Activated T-cell treated with anti-CD3 and anti-CD28 coated beads for 48 hours (primary cell): ENCODE measurements at places on chromosomes 13 and 19.

- DNase-seq, result no peak
Measured at GRCh38 chr13:45178349-45179162, 22.3 kb downstream of the KCTD4 start.

DNA sequence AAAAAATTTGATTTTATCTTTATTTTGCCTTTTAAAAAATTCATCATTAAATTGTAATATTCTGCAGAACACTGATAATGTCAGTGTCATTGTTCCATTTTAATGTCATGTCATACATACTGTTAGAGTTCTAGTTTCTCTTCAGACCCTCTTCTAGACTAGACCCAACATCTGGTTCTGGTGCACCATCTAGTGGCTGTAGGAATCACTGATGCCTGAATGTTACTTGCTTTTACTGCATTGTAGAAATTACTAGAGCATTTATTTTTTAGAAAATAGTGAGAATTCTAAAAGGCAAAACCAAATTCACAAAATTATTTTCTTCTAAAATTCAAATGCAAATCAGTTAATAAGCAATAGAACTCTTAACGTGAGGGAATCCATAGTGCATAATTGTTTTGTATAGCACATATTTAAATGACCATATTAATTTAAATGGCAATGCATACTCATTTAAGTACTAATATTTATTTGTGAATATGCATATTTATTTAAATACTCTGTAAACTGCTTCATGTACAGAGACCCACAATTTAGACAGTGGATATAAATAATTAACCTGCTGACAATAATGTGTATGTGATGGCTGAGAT lies 425.7 kb downstream of the KLF12 start:
- DNase-seq, result no peak

- no peak for DNase-seq
Measured at GRCh38 chr19:28401739-28402424, 811.1 kb downstream of the UQCRFS1 start.

DNA sequence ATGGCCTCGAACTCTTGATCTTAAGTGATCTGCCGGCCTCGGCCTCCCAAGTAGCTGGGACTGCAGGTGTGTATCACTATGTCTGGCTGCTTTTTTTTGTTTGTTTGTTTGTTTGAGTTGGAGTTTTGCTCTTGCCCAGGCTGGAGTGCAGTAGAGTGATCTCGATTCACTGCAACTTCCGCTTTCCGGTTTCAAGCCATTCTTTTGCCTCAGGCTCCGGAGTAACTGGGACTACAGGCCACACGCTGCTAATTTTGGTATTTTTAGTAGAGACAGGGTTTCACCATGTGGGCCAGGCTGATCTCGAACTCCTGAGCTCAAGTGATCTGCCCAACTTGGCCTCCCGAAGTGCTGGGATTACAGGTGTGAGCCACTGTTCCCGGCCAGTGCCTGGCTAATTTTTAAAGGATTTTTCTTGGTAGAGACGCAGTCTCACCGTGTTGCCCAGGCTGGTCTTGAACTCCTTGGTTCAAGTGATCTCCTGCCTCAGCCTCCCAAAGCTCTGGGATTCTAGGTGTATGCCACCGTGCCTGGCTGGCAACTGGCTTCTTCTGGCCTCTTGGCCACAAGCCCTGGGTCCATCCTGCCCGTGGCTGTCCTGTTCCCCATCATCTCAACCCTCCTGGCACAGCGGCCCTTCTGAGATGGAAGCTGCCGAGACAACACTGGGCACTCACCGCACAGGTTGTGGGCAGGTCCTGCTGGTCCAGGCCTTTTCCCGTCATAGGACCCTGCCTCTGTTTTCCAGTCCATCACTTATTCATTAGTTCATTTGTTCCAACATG lies 11.5 kb downstream of the TECR start:
- no peak for DNase-seq

GRCh38 chr19:18089726-18090125 lies 3.0 kb upstream of the IL12RB1 start:
- no peak for DNase-seq

DNA sequence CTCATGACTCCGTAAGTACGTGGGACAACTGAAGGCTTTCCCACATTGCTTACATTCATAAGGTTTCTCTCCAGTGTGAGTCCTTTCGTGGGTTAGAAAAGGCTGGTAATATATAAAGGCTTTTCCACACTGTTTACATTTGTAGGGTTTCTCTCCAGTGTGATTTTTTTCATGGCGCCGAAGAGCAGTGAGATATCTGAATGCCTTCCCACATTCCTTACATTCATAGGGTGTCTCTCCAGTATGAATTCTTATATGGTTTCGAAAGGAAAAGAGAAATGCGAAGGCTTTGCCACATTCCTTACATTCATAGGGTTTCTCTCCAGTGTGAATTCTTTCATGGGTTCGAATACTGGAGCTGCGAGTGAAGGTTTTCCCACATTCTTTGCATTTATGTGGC lies 29.5 kb downstream of the ZNF490 start:
- DNase-seq, result no peak

- DNase-seq, result peak; percentile 71
Measured at GRCh38 chr13:41263261-41263971, at the start of gene MTRF1. Gene MTRF1 (minus strand): TSS chr13:41263576. CDS start chr13:41260907, 2,669 bp downstream.

- no peak for DNase-seq
Measured at GRCh38 chr13:60758637-60759036, 361.6 kb downstream of the TDRD3 start.

DNA sequence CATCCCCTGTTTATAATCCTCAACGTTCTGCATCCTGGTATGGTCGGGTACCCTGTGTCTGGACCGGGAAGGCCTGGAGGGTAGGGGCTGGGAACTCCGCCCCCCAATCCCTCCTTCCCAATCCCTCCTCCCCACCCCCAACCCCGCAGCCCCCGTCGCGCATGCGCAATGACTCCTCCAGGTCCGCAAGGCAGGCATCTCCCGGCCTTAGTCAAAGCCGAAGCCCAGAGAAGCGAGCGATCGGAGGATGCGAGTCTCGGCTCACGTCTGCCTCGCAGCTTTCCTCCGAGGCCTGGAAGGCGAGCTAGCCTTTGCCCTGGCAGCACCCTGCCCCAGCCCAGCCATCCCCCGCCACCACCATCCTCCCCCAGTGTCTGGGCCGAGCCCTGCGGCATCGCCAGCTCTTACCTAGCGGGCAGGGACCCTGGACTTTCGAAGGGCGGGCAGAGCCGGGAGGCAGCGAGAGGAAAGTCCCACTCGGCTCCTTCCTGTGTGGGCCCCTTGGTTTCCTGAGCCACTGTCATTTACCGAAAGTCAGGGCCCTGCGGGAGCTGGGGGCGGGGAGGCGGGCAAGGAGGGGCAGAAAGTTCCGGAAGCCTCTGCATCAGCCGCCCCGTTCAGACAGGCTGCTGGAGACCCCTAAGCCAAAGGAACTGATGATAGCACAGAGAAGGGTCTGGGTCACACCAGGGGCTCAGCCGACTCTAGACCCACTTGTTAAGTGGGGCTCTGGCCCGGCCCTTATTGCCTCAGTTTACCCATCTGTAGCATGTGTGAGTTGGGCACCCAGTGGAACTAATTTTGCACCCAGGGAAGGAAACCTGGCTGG lies at the start of gene JAK3:
TSS of gene JAK3 (minus strand) at position 445 of the 829 bp plus-strand sequence. CDS start 3,565 bp downstream, outside the sequence.
- peak; percentile 88 for DNase-seq

DNA sequence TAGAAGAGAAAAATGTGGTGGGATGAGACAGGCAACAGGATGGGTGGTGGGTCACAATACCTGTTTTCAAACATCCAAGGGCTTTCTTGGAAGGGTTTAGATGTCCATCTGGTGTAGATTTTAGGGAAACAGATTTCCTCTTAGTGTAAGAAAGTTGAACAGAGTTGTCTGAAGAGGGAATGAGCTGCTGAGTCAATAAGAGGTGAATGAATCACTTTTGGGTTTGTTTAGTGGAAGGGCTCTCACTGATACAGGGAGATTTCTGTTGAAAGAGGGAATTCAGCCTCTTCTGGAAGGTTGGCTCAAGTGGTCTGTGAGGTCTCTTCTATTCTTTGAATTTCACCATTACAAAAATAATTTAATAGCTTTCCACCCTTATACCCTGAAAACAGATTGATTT lies 54.6 kb downstream of the LACC1 start:
- no peak for DNase-seq

GRCh38 chr19:1088416-1089010 lies 6.7 kb downstream of the POLR2E start:
- no peak for DNase-seq

DNA sequence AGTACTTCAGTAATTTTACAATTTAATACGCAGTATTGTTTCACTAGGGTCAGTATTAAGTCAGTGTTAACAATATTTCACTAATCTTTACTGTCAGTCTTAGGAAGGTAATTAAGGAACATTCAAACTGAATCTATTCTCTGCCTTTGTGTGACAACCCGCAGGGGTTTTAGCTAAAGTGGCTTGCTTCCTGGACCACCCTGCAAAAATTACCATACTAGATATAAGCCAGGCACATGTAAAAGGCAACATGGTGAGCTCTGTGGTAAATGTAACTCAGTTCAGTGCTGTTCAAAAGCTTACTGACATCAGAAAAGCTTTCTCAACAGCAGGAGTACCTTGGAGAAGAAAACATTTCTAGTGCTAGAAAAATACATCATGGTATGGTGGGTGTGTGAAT lies 116.7 kb downstream of the FREM2 start:
- DNase-seq, result no peak

DNA sequence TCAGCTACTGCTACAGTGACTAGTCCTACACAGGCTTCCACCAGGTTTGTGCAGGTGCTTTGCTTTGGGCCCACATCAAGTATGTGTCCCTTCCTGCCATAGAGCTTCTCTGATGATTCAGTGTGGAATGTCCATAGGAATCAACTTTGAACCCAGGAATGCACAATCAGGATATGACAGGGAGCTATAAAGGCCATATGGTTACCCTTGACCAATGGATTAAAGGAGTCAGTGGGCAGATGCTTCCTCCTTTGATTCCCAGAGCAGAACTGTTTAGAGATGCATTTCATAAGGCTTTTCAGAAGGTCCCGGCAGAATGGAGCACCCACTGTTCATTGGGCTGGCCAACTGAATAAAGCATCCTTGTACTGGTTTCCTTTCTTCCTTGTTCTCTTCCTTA lies 145.2 kb upstream of the WASF3 start:
- no peak for DNase-seq

GRCh38 chr13:49615836-49616675 lies 12.3 kb upstream of the ARL11 start:
- no peak for DNase-seq

GRCh38 chr19:32595491-32595890 lies 14.5 kb downstream of the PDCD5 start:
- DNase-seq, result no peak

GRCh38 chr13:80123945-80124344 lies 217.0 kb downstream of the SPRY2 start:
- no peak for DNase-seq

DNA sequence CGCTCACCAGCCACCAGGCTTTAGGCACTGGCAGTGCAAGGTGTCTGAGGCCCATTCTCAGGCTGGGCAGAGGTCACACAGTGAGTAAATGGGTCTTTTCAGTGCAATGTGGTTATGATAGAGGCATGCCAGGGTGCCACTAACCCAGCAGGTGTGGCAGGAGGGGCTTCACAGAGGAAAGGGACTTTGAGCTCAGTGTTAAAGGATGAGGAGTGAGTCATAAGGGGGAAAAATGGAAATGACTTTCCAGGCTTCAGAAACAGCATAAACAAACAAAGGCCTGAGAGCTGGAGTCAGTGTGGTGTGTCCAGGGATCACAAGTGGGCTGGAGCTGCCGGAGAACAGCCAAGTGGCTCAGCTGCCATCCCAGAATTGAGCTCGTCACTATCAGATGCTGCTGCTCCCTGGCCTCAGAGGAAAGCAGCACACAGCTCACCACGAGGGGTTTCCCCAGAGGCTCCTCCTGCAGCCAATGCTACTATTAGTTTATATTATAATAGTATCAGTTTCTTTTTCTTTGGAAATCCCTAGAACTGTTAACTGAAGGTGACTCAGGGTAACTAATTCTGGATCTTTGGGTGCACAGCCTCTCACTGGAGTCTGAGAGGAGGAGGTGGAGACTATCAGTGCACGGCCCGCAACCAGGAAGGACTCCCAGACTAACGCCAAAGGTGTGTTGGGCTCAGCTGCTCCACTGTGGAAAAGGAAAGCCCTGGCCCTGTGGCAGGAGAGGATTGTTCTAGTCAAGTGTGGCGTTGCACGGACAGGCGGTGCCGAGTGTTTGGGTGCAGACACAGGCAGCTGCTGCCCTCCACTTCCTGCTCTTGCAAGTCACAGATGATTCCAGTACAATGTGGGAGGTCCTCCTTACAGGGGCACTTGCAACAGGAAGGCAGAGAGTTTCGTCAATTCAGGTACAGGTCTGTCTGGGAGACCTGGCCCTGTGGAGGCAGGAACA lies 39.5 kb downstream of the DHRS12 start:
- DNase-seq, result peak; percentile 60

DNA sequence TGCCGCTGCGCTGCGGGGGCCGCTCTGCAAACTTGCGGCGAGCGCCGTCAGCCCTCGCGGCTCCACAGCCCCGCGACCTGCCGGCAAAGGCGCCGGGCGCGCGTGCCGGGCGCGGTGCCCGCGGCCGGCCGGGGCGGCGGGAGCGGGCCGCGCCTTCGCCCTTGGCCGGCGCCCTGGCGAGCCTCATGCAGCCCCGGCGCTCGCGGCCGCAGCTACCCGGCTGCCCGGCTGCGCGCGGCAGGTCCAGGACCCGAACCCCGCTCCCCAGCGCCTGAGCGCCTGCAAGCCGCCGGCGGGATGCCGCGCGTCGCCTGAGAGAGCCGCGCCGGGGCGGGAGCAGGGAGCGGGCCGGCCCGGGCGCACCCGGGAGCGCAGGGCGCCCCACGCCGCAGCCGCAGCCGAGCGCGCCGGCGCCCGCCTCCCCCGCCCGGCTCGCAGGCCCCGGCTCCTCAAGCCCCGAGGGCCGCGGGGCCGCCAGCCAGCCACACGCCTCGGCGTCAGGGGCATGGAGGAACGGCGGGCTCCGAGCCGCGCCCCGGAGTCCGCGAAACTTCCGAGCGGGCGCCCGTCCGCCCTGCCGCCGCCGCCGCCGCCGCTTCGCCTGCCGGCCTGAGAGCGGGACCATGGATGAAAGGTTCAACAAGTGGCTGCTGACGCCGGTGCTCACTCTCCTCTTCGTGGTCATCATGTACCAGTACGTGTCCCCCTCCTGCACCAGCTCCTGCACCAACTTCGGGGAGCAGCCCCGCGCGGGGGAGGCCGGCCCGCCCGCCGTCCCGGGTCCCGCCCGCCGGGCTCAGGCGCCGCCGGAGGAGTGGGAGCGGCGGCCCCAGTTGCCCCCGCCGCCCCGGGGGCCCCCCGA lies 564 bp downstream of the HS6ST3 start:
- DNase-seq, result no peak

DNA sequence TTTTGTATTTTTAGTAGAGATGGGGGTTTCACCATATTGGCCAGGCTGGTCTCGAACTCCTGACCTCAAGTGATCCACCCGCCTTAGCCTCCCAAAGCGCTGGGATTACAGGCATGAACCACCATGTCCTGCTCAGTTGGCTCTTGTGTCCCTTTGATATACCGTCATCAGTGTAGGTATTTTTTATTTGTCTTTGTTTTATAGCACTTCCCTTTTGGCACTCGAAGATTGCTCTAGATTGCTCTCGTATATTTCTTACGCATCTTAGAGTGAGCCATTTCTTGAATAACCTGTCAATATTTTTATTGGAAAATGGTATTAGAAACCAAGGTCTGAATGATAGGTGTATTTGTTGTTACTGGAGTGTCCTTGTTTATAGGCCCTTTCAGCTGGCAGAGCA lies 9.4 kb downstream of the SETDB2 start:
- DNase-seq, result no peak
